ENCODE measurements at places on chromosomes 5 and 9.

- DNase-seq = no peak
Measured at GRCh38 chr5:1783216-1783554, 16.5 kb downstream of the MRPL36 start.

- DNase-seq = no peak
Measured at GRCh38 chr9:38362852-38363588, 29.5 kb upstream of the ALDH1B1 start.

- DNase-seq = no peak
Measured at GRCh38 chr5:170289121-170289520, 8.5 kb downstream of the LCP2 start.

GRCh38 chr9:124280176-124280691, 22.5 kb downstream of the NEK6 start:
- DNase-seq = no peak

- DNase-seq = no peak
Measured at GRCh38 chr5:42689391-42689790, 67.2 kb upstream of the CCDC152 start.
